ENCODE measurements at places on chromosomes 4 and X.
A peak's percentile ranks its signal among the peaks of the same experiment; 100 is the strongest.

DNA sequence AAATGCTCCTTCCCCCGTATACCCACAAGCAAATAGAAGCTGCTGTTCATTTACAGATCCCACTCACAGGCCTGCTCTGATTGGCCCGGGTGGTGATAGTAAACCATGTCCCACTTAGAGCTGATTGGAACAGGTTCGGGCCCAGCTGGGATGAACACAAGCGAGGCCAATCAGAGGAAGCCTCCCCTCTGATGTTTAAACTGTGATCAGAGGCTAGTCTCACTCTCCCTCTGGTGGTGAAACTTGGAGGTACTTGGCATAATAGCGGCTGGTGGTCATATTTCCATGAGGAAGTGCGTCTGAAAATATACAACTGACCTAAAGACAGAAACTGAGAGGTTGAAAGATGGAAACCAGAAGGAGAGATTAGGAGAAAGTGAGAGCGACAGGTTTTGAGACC, 51.5 kb upstream of the TRPC3 start:
- DNase-seq = peak; percentile 17

DNA sequence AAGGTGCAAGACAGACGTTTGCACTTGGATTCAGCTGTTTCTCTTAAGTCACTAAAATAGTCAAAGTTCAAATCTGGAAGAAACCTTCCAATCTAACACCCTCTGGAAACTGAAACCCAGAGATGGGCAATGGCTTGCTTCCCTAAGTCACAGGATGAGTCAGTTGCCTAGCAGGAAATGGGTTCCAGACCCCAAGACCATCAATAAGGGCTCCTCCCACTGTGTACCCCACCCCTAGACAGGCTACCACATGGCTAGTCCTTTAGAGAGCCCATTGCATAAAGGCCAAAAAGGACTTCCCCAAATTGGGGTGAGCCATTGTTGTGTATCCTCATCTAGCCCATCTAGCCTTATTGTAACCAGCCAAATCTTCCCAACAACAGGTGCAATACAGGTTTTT, 216.2 kb downstream of the HS6ST2 start:
- no peak for DNase-seq

DNA sequence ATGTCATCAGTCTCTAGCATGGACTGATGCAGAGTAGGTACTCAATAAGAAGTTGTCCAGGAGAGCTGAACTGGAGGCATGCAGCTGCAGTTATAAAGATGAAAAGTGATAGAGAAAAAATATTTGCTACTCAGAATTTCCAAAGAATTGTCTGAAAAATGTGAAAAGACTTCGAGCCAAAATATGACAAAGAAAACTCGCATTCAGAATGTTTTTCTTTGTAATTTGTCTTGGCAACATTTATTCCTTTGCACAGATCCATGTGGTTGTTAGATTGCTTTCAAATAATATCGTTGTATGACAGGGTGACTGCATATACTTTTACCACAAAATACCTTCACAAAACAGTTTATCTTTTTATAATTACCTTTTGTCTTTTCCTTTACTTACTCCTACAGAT, 128.0 kb upstream of the SLC4A4 start:
- DNase-seq = no peak

DNA sequence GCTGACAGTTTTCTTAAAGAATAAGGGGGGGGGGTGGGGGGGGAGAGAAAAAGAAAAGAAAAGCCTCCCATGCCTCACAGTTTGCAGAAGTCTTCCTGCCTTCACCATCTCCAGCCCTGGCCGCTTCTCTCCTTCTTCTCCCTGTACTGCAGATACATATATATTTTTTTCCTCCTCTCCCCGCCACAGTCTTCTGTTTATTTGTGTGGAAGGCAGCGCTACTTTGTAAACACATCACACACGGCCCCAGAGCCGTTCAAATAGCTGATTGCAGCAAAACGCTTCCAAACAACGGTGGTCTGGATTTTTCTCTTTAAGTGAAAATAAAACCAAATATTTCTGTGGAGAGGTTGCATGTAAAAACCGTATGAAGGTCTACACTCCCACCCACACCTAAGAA, 732 bp downstream of the NLGN4X start:
- DNase-seq = no peak

- DNase-seq = no peak
These were observed 69.9 kb downstream of the ARHGAP10 start for GRCh38 chr4:147801820-147802219.

DNA sequence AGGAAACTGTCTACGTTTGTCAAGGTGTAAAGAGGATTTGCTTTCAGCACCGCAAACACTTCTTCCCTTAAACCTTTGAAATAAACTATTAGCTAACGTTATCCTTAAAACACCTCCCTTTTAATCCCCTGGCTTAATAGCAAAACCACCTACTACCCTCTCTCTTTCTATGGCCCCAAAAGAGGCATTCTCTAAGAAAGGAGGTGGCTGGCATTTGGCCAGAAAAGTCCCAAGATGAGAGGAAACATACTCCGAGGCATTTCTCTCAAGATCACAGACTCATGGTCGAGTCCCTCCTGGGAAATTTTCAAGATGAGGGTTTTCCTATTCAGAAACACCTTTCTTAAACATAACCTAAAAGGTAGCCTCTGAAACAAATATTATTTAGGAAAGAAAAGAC, 60.6 kb upstream of the VCX3B start:
- DNase-seq = no peak

DNA sequence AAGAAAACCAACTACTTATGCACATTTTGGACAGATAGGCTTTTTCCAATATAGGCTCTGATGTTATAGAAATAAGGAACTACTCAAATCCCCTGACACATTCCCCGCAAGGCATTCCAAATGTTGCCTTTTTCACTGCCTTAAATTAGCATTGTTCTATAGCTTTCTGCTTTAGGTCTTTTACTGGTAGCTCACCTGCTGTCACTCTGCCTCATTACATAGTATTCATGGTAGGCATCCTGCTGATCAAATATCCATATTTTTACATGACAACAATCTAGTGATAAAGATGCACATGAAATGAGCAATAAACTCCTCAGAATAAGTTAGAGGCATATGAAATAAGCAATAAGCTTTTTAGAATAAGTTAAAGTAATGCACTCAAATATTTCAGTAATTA, 542.7 kb downstream of the FAM133A start:
- no peak for DNase-seq

- DNase-seq = no peak
These were observed 149.5 kb downstream of the DHRSX start for GRCh38 chrX:2351321-2351720.

Measured in activated CD4-positive, alpha-beta T cell treated with anti-CD3 and anti-CD28 coated beads, Interleukin-2, amount 10 ng/mL, durations not matched to agents 7 days and 5 days (primary cell).